ENCODE measurements at places on chromosomes 11 and 22. TPM values are rescaled to one million over a fixed set of nuclear protein-coding genes. Genes with fewer than 3 reads are reported as not detected.

The CTTN gene
- total RNA-seq: 67.0 TPM

The MTFP1 gene
- 18.4 TPM for total RNA-seq

DNA sequence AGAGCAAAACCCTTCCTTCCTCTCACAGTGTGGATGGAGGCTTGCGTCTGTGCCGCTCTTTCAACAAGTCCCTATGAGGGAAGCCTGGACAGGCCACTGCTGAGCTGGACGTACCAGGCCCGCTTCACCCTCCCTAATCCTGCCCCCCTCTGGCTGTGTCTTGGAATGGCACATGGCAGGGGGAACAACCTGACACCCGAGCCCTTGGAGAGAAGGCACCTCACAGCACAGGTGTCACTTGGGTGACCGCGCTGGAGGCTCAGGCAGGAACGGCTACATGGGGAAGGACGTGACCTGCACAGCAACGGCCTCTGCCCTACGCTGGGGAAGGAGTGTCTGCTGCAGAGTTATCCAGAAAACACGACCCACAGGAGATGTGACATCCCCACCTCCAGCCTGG, 11.0 kb downstream of the CARS1 start:
- no peak overlapping the region for H3K4me3 ChIP-seq
- no peaks in the 10 kb centered on the region for H3K27me3 ChIP-seq
- no peaks in the 10 kb centered on the region for H3K4me1 ChIP-seq
- H3K27ac ChIP-seq: no peak overlapping the region

The POU2AF3 gene
- 0.47 TPM for total RNA-seq

The MEN1 gene
- 7.2 TPM for total RNA-seq

GRCh38 chr11:134656861-134657540, 245.0 kb upstream of the B3GAT1 start:
- H3K27me3 ChIP-seq: no peaks in the 10 kb centered on the region
- H3K36me3 ChIP-seq: no peaks in the 10 kb centered on the region

- no peaks in the 10 kb centered on the region for H3K27me3 ChIP-seq
- no peak for DNase-seq
- no peaks in the 10 kb centered on the region for H3K36me3 ChIP-seq
- H3K4me1 ChIP-seq: no peaks in the 10 kb centered on the region
Measured at GRCh38 chr22:23527971-23528740, 51.9 kb downstream of the IGLL1 start.

- no peak overlapping the region for H3K27ac ChIP-seq
- H3K4me3 ChIP-seq: no peak overlapping the region
- H3K4me1 ChIP-seq: no peaks in the 10 kb centered on the region
- no peaks in the 10 kb centered on the region for H3K36me3 ChIP-seq
- no peak for DNase-seq
Measured at GRCh38 chr22:43126501-43127165, 16.1 kb downstream of the BIK start.

DNA sequence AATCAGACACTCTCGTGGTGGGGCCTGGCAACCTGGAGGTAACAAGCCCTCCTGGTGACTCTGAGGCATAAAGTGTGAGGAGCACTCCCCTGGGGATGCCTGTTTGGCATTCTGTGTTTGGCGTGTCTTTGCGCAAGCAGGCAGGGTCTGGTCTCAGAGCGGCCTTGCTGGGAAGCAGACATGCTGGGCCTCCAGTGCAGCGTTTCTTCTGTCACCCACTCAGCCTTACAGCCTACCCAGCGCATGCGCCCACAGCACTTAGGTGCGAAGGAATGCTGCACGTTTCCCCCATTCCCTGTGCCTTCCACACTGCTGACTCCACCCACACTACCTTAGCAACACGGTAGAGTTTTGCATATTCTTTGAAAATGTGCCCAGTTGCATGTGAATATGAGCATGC, 7.4 kb upstream of the CXCR5 start:
- H3K27me3 ChIP-seq: no peaks in the 10 kb centered on the region
- no peaks in the 10 kb centered on the region for H3K4me1 ChIP-seq
- no peak for DNase-seq
- no peaks in the 10 kb centered on the region for H3K36me3 ChIP-seq

GRCh38 chr11:41222236-41222635, 237.2 kb downstream of the LRRC4C start:
- no peak overlapping the region for H3K27ac ChIP-seq
- H3K4me1 ChIP-seq: no peaks in the 10 kb centered on the region
- H3K36me3 ChIP-seq: no peaks in the 10 kb centered on the region
- no peaks in the 10 kb centered on the region for H3K27me3 ChIP-seq

- no peak for DNase-seq
- H3K4me1 ChIP-seq: no peaks in the 10 kb centered on the region
- no peaks in the 10 kb centered on the region for H3K27me3 ChIP-seq
- H3K27ac ChIP-seq: no peak overlapping the region
Measured at GRCh38 chr11:73981051-73981805, 1.4 kb downstream of the UCP2 start.

DNA sequence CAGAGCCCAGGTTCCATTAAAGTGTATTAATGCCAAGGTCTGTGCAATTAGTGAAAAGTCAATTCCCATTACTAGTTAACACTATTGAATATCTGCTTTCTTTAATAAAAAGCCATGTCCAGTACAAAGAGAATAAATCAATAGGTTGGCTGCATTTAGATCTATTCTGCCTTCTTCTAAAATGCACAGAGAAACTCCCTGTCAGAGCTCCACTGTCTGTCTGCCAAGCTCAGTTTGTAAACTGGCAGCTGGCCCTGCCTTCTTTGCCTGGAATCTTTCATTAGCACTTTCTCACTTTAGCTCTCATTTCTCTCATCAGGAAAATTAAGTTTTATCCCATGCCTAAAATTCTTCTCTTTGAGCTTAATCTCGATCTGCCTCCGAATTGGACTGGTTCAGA, 35.6 kb downstream of the ARL14EP start:
- DNase-seq: no peak
- no peaks in the 10 kb centered on the region for H3K36me3 ChIP-seq

- no peak for DNase-seq
- no peak overlapping the region for H3K4me3 ChIP-seq
- no peak overlapping the region for H3K27ac ChIP-seq
- no peaks in the 10 kb centered on the region for H3K36me3 ChIP-seq
Measured at GRCh38 chr11:28366549-28367346, 258.6 kb downstream of the METTL15 start.

The NXPE4 gene
- total RNA-seq: not detected

DNA sequence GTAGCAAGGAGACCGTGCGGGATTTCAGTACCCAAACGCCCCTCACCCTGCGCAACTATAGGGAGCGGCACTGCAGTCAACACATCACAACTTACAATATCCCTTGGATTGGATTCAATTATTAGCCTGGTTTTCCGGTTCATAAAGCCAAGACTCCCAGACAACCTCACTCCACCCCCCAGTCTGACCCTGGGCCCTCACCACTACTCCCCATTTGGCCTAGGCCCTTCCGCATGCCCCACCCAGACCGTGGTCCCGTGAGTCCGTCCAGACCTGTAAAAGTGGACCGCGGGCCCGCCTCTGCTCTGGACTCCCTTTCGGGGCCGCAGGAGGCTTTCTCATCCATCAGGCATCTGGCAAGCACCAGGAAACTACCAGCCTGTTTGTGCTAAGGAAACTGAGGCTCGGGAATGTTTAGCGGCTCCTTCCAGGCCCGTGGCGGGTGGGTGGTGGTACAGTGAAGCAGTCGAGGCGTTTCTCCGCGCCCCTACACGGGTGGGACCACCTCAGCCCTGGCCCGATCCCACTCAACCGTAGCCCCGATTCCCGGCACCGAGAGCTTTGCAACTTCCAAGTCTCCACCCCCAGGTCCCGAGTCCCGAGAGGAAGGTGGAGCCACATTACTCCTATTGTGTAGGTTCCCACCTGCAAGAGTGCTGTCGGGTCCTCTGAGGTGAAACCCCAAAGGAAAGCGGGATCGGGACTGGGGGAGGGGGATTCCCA, 679 bp upstream of the DPP3 start:
- peaks cover 18% of the 10 kb centered on the region for H3K4me1 ChIP-seq
- H3K36me3 ChIP-seq: peaks cover 8% of the 10 kb centered on the region
- no peaks in the 10 kb centered on the region for H3K27me3 ChIP-seq
- H3K4me3 ChIP-seq: peak overlapping the region; percentile 70
- peak; percentile 62 for DNase-seq
- H3K27ac ChIP-seq: peak overlapping the region; percentile 88

The PAMR1 gene
- total RNA-seq: 15.3 TPM

GRCh38 chr11:68941324-68942094, 37.8 kb downstream of the IGHMBP2 start:
- H3K27me3 ChIP-seq: no peaks in the 10 kb centered on the region
- no peak overlapping the region for H3K27ac ChIP-seq
- DNase-seq: no peak
- peaks cover 15% of the 10 kb centered on the region for H3K4me1 ChIP-seq
- no peak overlapping the region for H3K4me3 ChIP-seq

The DGCR6 gene
- 17.5 TPM for total RNA-seq

The TMEM109 gene
- total RNA-seq: 119 TPM

DNA sequence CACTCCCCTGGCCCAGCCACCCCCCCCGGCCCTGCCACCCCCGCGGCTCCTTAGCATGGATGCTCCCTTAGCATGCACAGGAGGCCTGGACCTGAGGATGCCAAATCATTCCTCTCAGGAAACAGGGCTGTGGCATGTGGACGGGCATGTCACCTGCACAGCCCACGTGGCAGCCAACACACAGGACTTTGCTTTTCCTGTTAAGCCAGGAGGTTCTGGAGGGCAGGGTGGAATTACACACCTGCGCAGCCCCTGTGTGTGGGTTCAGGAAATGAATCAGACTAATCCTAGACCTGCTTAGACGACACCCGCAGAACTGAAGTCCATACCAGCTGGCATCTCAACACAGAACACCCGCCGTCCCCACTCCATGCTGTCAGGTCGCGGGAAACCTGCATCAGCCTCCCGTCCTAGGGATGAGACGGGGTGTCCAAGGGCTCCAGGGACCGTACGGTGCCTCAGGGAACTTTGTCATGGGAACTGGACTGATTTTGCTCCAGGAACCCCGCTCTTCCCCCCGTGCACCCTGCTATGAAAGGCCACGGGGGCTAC, 10.2 kb downstream of the CERK start:
- no peak for DNase-seq
- H3K4me3 ChIP-seq: no peak overlapping the region
- peak overlapping the region; percentile 87 for H3K27ac ChIP-seq
- no peaks in the 10 kb centered on the region for H3K36me3 ChIP-seq
- no peaks in the 10 kb centered on the region for H3K27me3 ChIP-seq

DNA sequence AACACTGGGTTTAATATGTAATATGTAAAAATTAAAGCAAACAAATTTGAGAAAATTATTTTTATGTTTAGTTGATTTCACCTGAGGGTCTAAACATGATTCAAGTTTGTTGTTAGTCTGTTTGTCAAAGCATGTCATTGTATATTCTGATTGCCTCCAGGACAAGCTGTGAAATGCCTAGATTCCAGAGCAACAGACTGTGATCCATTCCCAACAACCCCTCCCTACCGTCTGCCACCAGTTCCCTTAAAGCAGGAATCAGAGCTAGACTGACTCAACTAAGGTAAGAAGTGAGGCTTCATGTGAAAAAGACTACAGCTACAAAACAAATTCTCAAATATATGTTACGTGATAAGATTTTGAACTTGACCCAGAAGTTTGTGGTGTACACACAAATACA, 304.2 kb downstream of the RAB38 start:
- no peaks in the 10 kb centered on the region for H3K27me3 ChIP-seq
- no peak overlapping the region for H3K4me3 ChIP-seq
- no peaks in the 10 kb centered on the region for H3K4me1 ChIP-seq
- DNase-seq: no peak
- H3K27ac ChIP-seq: no peak overlapping the region
- H3K36me3 ChIP-seq: no peaks in the 10 kb centered on the region

All from right atrium auricular region (tissue), 2 donors.